Ovary (tissue), 10 donors: ENCODE measurements at places on chromosomes 5 and 9. TPM values are rescaled to one million over a fixed set of nuclear protein-coding genes. Genes with fewer than 3 reads are reported as not detected.

Gene KLHL3
- total RNA-seq: 8.0 TPM

Gene CCDC183
- total RNA-seq: 4.8 TPM

Gene PLCXD3
- 57.8 TPM for total RNA-seq

Gene ZNF354C
- 9.1 TPM for total RNA-seq

Gene IL33
- total RNA-seq: 3.3 TPM

Gene TPM2
- 259 TPM for total RNA-seq

Gene PCDHB7
- total RNA-seq: 4.6 TPM

Gene C1QTNF2
- total RNA-seq: 3.7 TPM

Gene BAG1
- total RNA-seq: 70.9 TPM

Gene RUFY1
- total RNA-seq: 39.1 TPM

DNA sequence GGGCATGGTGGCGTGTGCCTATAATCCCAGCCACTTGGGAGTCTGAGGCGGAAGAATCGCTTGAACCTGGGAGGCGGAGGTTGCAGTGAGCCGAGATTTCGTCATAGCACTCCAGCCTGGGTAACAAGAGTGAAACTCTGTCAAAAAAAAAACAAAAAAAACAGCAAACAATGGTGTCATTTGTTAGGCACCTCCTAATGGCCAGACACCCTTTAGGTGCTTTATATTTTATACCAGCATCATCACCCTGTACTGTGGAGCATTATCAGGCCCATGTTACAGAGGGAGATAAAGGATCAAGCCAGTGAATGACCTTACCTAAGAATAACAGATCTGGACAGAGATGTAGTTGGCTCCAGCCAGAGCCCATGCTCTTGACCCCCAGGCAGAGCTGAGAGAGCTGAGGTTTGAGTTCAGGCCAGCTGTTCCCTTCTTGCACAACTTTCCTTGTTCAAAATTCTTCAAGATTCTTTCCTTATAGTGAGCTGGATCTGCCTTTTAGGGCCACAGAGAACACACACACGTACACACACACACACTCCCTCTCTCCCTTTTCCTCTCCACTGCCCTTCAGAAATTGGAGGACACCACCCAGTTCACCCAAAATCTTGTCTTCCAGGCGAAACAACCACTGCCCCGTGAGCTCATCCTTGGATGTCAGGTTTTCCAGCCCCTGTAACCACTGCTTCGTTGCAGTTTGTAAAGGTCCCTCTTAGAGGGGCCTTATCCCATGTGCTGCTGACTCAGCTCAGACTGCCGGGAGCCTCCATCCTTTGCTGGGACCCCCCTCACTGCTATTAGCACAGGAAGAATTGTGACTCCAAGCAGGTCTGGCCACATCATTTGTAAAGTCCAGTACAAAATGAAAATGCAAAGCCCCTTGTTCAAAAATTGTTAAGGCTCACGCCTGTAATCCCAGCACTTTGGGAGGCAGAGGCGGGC is 10.4 kb upstream of the PTGES start:
- no peaks in the 10 kb centered on the region for H3K27me3 ChIP-seq
- H3K36me3 ChIP-seq: no peaks in the 10 kb centered on the region
- H3K4me3 ChIP-seq: no peak overlapping the region
- peak; percentile 48 for DNase-seq
- peaks cover 8% of the 10 kb centered on the region for H3K4me1 ChIP-seq

DNA sequence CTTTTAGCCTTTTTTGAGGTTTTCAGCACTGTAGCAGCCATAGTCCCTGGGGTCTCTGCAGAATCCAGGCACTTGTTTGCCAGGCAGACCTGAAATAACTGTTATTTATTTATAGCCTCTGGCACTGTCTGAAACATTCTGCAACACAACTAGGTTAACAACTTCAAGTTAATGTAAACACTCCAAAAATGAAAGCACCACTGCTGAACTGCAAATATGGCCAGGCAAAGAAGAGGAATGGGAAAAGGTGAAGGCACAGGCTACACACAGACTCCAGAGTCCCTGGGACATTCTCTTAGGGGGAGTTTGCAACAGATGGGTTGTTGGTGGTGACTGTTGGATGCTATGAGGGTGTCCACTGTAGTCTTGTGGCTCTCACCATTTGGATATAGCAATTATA is 369.0 kb downstream of the MAT2B start:
- no peak overlapping the region for H3K27ac ChIP-seq
- no peaks in the 10 kb centered on the region for H3K36me3 ChIP-seq
- DNase-seq: no peak

DNA sequence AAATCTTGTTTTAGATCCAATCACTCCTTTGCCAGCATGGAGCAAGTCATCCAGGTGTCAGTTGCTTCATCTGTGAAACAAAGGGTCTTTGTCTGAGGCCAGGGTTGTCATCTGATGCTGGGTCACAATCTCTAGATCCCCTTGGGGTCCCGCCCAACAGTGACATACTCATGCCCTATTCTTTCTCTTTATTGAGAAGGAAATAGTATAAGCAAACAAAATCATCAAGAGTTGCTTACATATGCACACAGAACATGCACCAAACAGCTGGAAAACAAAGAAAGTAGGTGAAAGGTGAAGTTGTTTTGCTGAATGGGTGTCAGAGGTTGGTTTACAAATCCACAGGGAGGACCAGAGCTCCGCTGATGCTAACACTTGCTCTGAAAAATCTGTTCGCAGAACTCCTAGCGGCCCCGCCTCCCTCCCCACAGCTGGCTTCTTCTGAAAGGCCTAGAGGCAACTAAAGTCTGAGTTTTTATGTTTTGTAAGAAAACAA is 106.1 kb upstream of the SLC44A1 start:
- DNase-seq: peak; percentile 57
- H3K27me3 ChIP-seq: no peaks in the 10 kb centered on the region
- H3K36me3 ChIP-seq: no peaks in the 10 kb centered on the region
- H3K27ac ChIP-seq: no peak overlapping the region
- peaks cover 4% of the 10 kb centered on the region for H3K4me1 ChIP-seq

DNA sequence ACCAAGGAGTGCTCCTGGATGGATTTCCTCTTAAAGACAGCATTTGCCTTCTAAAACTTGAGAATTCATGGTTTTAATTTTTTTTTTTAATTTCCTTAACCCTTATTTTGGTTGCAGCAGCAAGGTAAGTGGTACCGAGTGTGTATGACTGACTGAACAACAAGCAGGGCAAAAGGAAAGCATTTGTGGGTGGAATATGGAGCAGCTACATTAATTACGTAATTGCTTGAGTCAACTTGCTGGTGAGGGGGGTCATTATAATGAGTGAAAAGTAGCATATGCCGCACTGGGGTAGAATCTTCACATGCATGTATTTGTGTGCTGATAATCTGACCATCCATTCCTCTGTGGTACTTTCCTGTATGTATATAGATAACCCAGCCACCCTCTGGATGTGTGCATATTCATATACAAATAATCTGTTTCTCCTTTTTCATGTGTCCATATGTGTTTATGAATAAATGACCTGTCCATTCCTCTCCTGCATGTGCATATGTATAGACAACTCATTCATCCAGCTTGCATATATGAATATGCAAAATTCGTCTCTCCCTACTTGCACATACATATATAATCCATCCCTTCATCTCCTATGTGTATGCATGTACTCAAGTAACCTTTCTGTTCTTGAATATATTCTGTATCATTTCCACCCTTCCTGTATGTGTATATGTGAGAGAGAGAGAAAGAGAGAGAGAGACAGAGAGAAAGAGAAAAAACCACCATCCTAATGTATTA is 147.5 kb upstream of the RUSC2 start:
- H3K27ac ChIP-seq: no peak overlapping the region
- peaks cover 2% of the 10 kb centered on the region for H3K4me1 ChIP-seq
- no peak overlapping the region for H3K4me3 ChIP-seq
- DNase-seq: no peak
- H3K27me3 ChIP-seq: no peaks in the 10 kb centered on the region

GRCh38 chr5:1079486-1079885 is 32.4 kb downstream of the SLC12A7 start:
- H3K4me1 ChIP-seq: no peaks in the 10 kb centered on the region
- no peak overlapping the region for H3K4me3 ChIP-seq
- no peaks in the 10 kb centered on the region for H3K27me3 ChIP-seq
- no peak for DNase-seq
- H3K27ac ChIP-seq: no peak overlapping the region

- no peaks in the 10 kb centered on the region for H3K4me1 ChIP-seq
- no peaks in the 10 kb centered on the region for H3K36me3 ChIP-seq
- H3K4me3 ChIP-seq: no peak overlapping the region
- H3K27me3 ChIP-seq: no peaks in the 10 kb centered on the region
Observed at GRCh38 chr5:63500242-63500641, 462.0 kb downstream of the HTR1A start.

- no peaks in the 10 kb centered on the region for H3K36me3 ChIP-seq
- no peak overlapping the region for H3K27ac ChIP-seq
- no peaks in the 10 kb centered on the region for H3K27me3 ChIP-seq
- DNase-seq: no peak
- H3K4me3 ChIP-seq: no peak overlapping the region
Observed at GRCh38 chr9:97600531-97601227, 32.5 kb downstream of the TSTD2 start.

DNA sequence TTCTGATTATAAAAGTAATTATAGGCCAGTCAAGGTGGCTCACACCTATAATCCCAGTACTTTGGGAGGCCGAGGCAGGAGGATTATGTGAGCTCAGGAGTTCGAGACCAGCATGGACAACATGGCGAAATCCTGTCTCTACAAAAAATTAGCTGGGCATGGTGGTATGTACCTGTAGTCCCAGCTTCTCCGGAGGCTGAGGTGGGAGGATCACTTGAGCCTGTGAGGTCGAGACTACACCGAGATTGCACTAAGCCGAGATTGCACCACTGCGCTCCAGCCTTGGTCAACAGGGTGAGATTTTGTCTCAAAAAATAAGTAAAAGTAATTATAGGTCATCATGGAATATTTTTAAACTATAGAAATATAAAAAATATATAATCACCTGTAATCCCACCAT is 18.1 kb downstream of the IRF1 start:
- peaks cover 2% of the 10 kb centered on the region for H3K4me1 ChIP-seq
- H3K27me3 ChIP-seq: no peaks in the 10 kb centered on the region
- no peak overlapping the region for H3K4me3 ChIP-seq
- H3K27ac ChIP-seq: no peak overlapping the region
- no peaks in the 10 kb centered on the region for H3K36me3 ChIP-seq

GRCh38 chr5:103402851-103403250 is 144.3 kb downstream of the MACIR start:
- H3K4me1 ChIP-seq: no peaks in the 10 kb centered on the region
- no peak overlapping the region for H3K4me3 ChIP-seq
- DNase-seq: no peak
- no peak overlapping the region for H3K27ac ChIP-seq
- no peaks in the 10 kb centered on the region for H3K36me3 ChIP-seq
- no peaks in the 10 kb centered on the region for H3K27me3 ChIP-seq

DNA sequence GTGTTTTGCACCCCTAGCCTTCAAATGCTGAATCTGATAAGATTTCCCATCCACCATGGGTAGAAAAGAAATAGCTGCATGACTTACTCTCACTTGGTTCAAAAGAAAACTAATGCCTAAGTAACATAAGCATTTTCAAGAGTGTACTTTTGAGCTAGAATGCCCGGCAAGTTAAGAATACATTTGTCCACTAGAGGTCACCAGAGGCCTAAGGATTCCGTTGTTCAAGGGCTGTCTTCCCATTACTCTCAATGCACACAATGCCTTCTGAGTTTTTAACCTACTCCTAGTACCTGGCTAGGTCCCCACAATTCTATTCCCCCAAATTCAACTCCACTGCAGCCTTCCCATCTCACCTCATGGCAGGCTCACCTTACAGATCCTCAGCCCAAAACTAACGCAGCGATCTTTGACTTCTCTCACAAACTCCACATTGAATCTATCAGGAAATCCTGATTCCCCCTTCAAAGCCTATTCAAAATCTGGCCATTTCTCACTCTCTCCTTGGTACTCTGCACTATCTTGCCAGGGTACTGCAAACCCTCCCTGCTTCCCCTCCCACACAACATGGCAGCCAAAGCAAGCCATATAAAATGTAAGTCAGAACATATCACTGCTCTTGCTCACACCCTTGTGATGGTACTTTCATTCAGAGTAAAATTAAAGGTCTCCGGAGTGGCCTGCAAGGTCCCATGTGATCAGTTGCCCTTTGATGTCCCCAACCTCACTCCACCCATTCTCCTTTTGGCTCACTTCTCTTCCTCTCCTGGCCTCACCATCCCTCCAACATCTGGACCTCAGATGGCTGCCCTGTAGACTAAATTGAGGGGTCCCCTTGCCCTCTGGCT is 13.4 kb downstream of the OXCT1 start:
- H3K4me3 ChIP-seq: no peak overlapping the region
- no peak overlapping the region for H3K27ac ChIP-seq
- H3K36me3 ChIP-seq: no peaks in the 10 kb centered on the region
- H3K27me3 ChIP-seq: no peaks in the 10 kb centered on the region
- DNase-seq: peak; percentile 33

- no peak overlapping the region for H3K4me3 ChIP-seq
- H3K4me1 ChIP-seq: no peaks in the 10 kb centered on the region
- DNase-seq: no peak
- H3K27me3 ChIP-seq: no peaks in the 10 kb centered on the region
Observed at GRCh38 chr9:15785584-15785983, 232.7 kb downstream of the CCDC171 start.

- no peak overlapping the region for H3K4me3 ChIP-seq
- no peak for DNase-seq
- no peaks in the 10 kb centered on the region for H3K4me1 ChIP-seq
- no peak overlapping the region for H3K27ac ChIP-seq
- no peaks in the 10 kb centered on the region for H3K27me3 ChIP-seq
Observed at GRCh38 chr5:82313016-82313415, 34.9 kb upstream of the RPS23 start.

GRCh38 chr5:99544356-99544755 is 615.5 kb upstream of the CHD1 start:
- no peaks in the 10 kb centered on the region for H3K27me3 ChIP-seq
- no peak for DNase-seq
- no peaks in the 10 kb centered on the region for H3K36me3 ChIP-seq
- H3K27ac ChIP-seq: no peak overlapping the region
- H3K4me3 ChIP-seq: no peak overlapping the region

DNA sequence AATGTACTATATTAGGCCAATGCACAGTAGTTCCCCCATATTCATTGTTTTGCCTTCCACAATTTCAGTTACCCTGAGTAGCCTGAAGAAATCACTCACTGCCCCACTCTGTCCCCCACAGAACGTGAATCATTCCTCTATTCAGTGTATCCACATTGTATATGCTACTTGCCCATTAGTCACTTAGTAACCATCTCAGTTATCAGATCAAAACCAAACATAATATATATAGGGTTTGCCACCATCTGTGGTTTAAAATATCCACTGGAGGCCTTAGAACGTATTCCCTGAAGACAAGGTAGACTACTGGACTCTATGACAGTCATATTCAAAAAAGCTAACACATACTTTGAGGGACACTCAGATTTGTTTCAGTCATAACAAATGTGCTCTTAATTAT is 465.7 kb upstream of the RGMB start:
- no peak overlapping the region for H3K27ac ChIP-seq
- no peaks in the 10 kb centered on the region for H3K36me3 ChIP-seq
- H3K4me1 ChIP-seq: no peaks in the 10 kb centered on the region
- H3K4me3 ChIP-seq: no peak overlapping the region
- no peaks in the 10 kb centered on the region for H3K27me3 ChIP-seq
